Head of caudate nucleus (tissue), 42 donors: ENCODE measurements at places on chromosomes 12 and 14.

- no peak for DNase-seq
These were observed 106.2 kb downstream of the GPATCH2L start for GRCh38 chr14:76257842-76258397.

GRCh38 chr14:23669441-23669840 is 33.3 kb downstream of the DHRS2 start:
- no peak for DNase-seq

GRCh38 chr12:15842108-15842507 is 40.1 kb upstream of the STRAP start:
- no peak for DNase-seq

DNA sequence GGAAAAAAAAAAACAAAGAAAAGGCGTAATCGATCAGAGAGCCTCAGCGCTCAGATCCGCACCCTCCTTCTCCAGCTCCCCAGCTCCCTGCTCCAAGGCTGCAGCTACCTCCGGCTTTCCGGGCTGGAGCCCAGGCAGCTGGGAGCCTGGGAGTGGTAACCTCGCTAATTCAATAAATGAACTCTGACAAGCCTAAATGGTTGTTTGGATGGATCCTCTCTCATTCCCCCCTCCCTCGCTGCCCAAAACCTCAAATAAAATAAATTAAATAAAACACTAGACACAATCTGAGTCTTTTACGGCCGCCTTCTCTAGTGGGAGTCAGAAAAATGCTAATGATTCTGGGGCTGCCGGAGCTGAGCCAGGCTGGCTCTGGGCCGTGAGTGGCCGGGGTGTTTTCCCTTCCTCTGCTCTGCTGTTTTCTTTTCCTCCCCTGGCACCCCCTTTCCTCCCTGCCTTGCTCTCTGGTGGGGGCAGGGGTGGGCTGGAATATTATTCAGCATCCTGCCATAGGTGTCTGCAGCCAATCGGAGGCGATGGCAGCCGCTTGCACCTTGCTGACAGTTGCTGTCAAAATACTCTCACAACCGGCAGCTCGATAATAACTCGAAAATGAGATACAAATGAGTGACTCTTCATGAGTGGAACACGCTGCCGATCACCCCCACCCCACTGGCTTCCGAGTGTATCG is 76.1 kb downstream of the RBM19 start:
- DNase-seq: peak; percentile 71

DNA sequence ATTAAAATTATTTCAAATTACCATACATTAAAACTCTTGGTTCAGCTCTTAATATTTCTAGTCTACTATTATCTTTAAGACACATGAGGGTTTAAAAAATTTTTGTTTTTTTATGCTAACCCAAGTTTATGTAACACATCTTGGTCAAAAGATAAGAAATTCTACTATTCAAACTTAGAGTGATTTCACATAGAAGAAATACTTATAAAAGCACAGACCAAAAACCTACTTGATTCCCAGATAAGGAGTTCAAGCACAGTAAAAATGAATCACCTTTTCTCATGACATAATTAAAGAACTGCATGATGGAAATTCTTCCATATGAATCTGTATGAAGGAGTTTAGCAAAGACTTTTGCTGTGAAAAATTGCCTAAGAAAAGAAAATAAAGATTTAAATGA is 13.9 kb downstream of the PPP2R3C start:
- DNase-seq: no peak

- no peak for DNase-seq
These were observed 132.5 kb downstream of the LLPH start for GRCh38 chr12:65998031-65998430.

GRCh38 chr12:19972325-19973288 is 395.7 kb upstream of the PDE3A start:
- no peak for DNase-seq

DNA sequence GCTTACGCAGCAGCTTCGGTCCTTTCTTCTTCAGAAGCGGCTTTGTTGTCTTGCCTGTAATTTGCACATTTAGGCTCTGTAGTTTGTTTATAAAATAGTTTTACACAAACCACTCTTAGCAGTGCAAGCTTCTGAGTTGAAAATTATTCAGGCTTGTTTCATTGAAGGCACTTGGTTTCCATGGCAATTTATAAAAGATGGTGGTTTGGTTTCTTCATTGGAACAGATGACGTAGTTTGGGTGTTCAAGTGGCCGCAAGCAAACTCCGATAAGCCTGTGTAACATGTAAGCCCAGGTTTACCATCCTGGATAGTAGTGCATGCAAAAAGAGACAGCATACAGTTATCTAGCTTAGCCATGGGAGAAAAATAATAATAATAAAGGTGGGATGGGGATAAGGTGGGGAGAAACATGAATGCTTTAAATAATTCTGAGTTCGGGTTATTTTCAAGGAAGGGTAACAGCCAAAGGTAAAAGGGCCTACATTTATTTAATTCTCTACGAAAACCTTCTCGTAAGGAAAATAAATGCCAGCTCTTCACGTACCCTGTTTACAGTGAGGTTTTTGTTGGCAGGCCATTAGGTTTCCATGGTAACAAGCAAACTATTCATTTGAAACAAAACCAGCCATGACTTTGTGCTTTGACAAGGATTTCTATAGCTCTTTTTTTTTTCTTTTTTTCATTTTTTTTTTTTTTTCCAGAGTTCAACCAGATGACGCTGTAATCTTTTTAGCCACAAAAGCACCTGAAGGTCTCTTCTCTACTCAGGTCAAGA is 189.6 kb upstream of the RPL10L start:
- no peak for DNase-seq

DNA sequence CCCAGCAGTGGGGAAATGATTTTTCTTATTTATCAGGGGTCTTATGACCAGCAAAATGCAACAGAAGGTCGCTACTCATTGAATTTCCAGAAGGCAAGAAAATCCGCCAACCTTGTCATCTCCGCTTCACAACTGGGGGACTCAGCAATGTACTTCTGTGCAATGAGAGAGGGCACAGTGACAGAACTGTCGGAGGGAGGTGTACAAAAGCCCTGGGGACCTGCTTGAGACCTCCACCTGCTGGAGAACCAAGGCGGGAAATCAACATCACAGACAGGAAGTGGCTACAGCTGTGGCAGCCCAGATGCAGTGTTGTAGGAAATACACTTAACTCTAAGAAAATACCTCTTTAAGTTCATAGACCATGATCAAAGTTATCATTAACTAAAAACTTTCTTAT is 250.9 kb upstream of the OR4E1 start:
- DNase-seq: no peak

- peak; percentile 27 for DNase-seq
These were observed 530 bp downstream of the APAF1 start for GRCh38 chr12:98645572-98646067.

DNA sequence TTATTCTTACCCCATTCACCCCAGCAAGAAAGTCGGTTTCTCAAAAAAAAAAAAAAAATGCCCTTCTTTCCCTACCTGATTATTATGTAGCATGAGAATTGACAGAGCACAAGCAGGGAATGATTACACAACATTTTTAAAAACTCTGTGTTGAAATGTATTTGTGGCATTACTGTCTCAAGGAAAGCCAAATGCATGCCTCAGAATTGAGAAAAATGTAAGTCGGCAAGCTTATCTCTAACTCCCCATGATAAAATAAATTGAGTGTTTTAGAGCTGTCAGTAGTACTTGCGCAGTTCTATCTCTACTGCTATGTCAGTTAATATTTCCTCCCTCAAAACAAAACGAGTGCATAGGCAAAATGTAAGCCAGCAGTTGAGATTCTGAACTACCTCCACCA is 25.7 kb downstream of the ANO4 start:
- DNase-seq: no peak

GRCh38 chr12:19215115-19215514 is 85.6 kb downstream of the PLEKHA5 start:
- DNase-seq: no peak

DNA sequence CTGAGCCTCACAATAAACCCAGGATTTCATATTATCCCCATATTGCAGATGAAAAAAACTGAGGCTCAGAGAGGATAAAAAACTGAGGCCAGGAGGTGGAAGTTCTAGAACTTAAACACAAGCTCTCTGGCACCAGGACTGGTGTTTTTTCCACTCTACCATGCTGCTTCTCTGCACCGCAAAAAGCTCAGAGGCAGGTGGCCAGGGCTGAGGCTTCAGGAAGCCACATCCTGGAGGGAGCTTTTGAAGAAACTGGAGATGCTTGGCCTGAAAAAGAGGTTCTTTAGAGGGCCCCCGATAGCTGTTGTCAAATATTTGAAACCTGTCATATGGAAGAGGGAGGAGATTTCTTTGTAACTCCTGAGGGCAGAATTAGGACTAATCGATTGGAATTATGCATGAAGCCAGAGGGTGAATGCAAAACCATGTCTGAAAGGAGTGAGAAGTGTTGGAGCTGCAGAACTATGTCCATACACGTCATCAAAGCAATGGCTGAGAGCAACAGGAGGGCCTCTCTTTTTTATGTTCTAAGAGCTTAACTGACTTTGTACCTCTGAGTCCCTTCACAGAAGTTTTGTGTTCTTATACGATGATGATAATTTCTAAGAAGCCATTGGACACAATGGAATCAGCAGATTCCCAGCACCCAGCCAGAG is 448.6 kb downstream of the FUT8 start:
- no peak for DNase-seq

- DNase-seq: peak; percentile 91
These were observed 48.7 kb upstream of the LALBA start for GRCh38 chr12:48618541-48618940.

- no peak for DNase-seq
These were observed 137.2 kb upstream of the PLEKHA5 start for GRCh38 chr12:18992336-18992735.

DNA sequence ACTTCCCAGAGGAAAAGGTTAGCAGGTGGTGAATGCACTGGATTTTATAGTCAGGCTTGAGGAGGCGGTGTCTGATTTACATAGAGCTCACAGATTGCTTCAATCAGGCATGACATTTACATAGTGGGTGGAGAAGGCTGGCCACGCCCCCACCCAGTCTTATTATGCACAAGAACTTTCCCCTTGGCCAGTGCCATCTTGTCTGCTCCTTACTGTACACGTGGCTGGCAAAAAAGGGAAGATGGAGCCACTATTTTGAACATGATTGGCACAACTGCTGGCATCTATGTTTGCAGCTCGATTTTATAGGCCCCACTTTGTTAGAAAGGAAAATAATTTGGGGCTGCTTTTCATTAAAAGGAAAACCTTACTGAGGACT is 10.9 kb upstream of the LGMN start:
- DNase-seq: no peak

GRCh38 chr14:97336179-97336578 is 539.0 kb downstream of the VRK1 start:
- DNase-seq: peak; percentile 7

DNA sequence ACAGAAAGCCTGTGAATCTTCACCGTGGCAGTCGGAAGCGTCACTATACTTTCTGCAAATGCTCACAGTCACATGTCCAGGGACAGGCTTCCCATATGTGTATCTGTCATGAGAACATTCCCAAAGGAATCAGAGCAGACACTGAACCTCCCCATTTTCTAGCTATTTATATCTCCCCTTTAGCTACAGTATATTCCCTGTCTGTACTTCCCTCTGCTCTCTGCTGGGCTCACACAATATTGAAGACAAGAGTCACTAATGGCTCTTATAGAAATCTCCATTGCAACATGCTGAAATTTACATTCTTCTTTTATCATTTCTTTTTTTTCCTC is 8.2 kb downstream of the A2M start:
- DNase-seq: no peak

DNA sequence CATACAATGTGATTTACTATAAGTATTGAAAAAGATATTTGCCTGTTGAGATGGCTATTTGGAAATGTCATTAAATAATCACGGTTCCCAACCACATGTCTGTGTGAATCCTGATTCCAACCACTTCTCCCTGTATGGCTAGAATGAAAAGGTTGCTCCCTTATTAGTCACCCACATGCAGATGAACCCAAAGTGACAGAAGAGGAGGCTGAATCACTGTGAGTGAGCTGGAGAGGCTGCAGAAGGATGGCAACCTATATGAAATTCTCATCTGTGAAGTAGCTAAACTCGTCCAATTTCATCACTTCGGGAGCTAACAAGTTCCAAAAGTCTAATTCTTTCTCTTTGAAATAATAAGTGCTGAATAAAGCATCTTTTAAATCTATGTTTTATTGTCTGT is 300.5 kb downstream of the PRKD1 start:
- peak; percentile 19 for DNase-seq

- no peak for DNase-seq
These were observed 7.2 kb upstream of the CCDC197 start for GRCh38 chr14:93989939-93990338.

DNA sequence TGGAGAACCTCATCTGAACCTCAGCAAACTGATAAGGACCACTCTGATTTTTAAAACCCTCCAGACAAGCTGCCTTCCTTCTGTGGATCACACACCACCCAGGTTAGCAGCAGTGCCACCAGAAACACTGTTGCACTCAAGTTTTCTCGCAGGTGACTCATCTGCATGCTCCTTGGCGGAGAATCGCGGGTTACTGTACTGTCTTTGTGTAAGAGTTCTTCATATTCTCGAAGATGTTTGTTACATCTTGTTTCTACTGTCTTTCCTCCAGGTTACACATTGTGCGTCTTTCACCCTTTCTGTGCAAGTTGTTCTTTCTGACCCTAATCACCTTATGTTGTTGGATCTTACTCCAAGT is 331.2 kb downstream of the CACNA1C start:
- DNase-seq: peak; percentile 51

GRCh38 chr12:3958534-3958933 is 85.3 kb upstream of the PARP11 start:
- no peak for DNase-seq
